ENCODE measurements at places on chromosomes 7 and 10.
A peak's percentile ranks its signal among the peaks of the same experiment; 100 is the strongest.

- no peak for DNase-seq
These were observed 42.7 kb upstream of the GJD4 start for GRCh38 chr10:35562427-35562826.

DNA sequence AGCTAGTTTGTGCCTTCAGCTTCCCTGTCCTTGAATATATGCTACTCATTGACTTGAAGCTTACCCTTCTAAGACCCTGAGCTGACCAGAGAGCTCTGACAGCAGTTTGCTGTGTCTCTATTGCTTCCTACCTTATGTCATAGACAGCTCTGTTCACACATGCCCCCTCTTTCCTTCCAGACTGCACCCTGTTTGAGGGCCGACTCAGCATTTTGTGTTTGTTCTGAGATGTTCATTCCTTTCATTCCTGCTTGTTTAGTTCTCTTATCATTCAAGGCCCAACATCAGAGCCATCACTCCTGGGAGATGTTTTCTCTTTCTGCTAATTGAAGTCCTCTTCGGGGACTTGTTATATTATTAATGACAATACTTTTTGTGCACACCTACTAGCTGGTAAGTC lies 518.9 kb downstream of the LRMDA start:
- no peak for DNase-seq

- no peak for DNase-seq
These were observed at the start of gene HOXA3 for GRCh38 chr7:27151931-27152815. HOXA3 (minus strand) TSS chr7:27152583; CDS start chr7:27110640, 41,943 bp downstream.

DNA sequence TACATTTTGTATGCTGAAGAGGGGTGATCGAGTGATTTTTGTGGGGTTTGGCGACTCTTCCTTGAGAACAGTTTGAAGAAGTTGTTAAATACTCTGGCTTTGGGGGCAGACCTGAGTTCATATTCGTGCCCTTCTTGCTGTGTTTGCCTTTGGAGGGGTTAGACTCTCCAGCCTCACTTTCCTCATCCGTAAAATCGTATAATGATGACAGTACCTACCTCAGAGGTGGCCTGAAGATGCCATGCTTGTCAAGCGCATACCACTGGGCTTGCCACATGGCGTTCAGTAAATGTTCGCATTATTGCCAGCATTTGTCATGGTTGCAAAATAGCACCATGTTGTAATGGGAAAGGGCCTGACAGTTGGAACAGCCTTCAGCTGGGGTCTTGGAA lies 1.3 kb downstream of the STK17A start:
- DNase-seq = peak; percentile 27

GRCh38 chr10:43594944-43595589 lies 11.2 kb upstream of the ZNF485 start:
- peak; percentile 31 for DNase-seq

GRCh38 chr7:107224374-107225223 lies 55.8 kb downstream of the HBP1 start:
- DNase-seq = no peak

DNA sequence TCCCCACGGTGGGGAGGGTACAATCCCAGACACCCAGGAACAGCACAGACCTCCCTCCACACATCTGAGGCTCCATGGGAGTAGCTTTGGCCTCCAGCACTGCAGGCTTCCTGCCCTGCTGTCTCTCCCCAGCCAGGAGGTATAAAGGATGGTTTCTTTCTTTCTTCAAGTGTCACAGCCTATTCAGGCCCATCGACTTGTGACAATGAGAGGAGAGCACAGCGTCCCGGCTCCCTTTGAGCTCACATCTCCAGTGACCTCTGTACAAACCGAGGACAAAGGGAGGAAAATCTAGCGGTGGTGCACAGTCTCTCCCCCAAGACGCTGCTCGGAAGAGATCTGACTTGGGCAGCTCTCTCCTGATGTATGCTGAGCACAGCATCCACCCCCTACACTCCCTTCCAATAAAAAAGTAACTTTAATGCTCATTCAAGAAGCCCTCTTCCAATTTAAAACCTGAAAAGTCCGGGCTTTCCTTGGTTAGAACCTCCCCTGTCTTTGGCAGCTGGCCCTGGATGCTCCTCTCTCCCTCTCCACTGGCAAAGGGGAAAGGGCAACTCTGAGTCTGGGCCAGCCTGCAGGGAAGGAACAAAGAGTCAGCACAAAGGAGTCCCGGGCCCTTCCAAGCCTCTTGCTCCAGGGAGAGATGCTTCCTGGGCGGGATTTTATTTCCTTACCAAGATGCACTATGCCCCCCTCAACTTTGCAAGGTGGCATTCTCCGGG lies 18.0 kb downstream of the CHST15 start:
- DNase-seq = no peak

GRCh38 chr10:14573666-14574261 lies 200.9 kb downstream of the FAM107B start:
- no peak for DNase-seq

- DNase-seq = peak; percentile 14
These were observed 83.0 kb upstream of the ADRB1 start for GRCh38 chr10:113960617-113961181.

- DNase-seq = no peak
These were observed 19.9 kb upstream of the ZMIZ1 start for GRCh38 chr10:79048639-79049550.

GRCh38 chr10:74930965-74931364 lies 104.6 kb downstream of the KAT6B start:
- no peak for DNase-seq

DNA sequence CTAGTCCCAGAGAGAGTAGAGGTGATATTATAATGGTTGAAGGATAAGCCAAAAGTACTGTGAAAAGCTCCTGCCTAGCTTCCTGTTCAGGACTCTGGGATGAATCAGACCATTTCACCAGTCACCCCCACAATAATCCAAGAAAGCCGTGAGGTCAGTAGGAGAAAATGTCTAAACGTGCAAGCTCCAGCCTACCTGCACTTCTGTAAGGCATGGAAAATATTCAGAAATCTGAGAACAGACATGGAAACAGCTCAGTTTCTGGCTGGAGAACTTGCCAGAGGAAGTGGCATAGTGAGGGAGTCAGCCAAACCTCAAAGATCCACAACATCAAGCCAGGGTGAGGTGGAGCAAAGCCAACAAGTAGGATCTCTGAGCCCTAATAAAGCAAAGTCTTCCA lies 58.2 kb downstream of the ELAPOR2 start:
- DNase-seq = no peak

DNA sequence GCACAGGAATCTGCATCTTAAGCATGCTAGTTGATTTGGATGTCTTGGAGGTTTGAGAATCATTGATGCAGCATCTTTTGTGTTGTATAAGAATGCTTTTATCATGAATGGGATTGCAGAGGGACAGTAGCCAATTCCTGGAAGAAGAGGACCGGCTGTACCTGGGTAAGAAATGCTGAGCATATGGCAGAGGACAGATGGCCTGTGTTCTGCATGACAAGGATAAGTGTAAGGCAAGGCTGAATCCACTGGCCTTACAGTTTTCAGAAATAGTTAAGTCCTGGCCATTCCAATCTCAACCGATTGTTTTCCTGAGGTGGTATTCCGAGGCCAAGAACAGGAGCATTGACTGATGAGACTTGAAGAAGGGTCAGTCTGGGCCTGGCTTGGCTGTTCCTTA lies 24.4 kb upstream of the KBTBD2 start:
- DNase-seq = no peak

- no peak for DNase-seq
These were observed 13.7 kb downstream of the CISD1 start for GRCh38 chr10:58282615-58283014.

GRCh38 chr10:29055101-29055500 lies 233.8 kb upstream of the LYZL1 start:
- DNase-seq = no peak

DNA sequence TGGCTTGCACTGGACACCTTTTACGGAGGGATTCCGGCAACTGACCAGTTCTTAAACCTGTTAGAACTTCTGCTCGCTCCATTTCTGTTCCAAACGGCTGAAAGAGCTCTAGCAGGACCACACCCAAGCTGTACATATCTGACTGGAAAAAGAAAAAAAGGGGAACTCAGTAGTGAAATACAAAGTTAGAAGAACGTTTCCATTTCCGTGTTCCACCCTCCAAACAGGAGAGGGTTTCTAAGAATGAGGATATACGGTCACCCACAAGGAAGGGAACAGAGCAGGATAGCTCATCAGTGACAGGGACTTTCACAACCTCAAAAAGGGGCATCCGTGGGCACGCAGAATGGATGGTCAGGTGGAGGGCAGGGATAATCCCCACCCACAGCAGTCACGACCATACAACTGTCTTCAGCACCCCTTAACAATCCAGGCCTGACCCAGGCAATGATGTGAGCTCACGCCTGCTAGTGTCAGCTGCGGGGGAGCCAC lies 4.3 kb upstream of the ANKRD61 start:
- no peak for DNase-seq

DNA sequence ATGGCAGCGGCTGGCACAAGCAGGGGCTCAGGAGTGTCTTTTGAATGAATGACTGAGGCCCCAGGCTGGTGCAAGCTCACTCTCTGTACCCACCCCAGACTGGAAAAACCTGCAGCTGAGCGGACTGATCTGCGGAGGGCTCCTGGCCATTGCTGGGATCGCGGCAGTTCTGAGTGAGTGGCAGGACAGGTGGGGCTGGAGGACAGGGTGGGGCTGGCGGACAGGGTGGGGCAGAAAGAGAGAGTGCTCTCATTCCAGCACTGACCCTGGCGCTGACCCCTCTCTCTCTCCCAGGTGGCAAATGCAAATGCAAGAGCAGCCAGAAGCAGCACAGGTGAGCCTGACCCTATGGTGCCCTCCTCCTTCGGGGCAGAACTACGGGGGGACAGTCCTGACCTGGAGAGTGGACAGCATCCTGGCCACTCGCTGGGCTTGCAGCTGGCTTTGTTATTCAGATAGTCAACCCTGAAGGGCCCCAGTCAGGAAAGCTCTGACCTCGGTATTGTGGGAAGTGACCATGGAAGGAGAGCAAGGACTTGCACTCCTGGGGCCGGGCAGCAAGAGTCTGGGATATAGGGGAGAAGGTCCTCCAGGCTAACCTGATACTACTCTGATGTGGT lies 4.1 kb downstream of the FXYD4 start:
- no peak for DNase-seq

DNA sequence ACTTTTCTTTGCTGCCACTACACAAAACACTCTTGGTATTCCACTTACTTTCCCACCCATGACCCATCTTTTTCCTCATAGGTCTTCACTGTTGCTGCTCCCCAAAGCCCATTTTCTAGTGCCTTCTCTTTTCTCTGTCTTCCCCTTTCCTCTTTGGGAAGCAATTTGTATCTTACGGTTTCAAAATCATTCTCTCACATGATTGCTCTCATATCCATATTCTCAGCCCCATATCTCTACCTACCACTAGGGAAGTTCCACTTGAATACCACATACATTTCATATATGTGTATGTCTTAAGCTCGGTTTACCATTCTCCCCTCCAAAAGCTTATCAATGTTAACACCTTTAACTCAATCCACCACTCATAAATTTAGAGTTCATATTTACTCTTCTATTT lies 3.2 kb upstream of the UBE2D1 start:
- DNase-seq = no peak

DNA sequence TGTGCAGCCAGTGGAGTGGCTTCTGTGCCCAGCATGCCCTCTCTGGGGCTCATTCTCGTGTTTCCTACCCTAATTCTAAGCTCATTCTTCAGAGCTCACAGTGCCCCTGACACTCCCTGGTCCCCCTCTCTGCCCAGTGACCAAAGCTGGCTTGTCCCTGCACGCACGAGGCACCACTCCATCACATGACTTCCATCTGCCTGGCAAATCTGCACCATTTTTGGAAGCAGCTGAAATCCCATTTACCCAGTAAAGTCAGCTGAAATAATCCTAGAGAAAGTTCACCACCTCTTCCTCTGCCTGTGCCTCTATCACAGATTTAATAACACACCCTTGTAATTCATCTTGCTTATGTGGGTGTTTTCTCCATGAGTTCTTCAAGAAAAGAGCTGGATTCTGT lies 616.9 kb downstream of the PTPRN2 start:
- no peak for DNase-seq

- DNase-seq = peak; percentile 55
These were observed 11.4 kb upstream of the PAX4 start for GRCh38 chr7:127629268-127629854.

GRCh38 chr10:34667177-34667576 lies 147.9 kb downstream of the PARD3 start:
- DNase-seq = no peak

- DNase-seq = no peak
These were observed 49.9 kb upstream of the STEAP1B start for GRCh38 chr7:22549667-22550513.

DNA sequence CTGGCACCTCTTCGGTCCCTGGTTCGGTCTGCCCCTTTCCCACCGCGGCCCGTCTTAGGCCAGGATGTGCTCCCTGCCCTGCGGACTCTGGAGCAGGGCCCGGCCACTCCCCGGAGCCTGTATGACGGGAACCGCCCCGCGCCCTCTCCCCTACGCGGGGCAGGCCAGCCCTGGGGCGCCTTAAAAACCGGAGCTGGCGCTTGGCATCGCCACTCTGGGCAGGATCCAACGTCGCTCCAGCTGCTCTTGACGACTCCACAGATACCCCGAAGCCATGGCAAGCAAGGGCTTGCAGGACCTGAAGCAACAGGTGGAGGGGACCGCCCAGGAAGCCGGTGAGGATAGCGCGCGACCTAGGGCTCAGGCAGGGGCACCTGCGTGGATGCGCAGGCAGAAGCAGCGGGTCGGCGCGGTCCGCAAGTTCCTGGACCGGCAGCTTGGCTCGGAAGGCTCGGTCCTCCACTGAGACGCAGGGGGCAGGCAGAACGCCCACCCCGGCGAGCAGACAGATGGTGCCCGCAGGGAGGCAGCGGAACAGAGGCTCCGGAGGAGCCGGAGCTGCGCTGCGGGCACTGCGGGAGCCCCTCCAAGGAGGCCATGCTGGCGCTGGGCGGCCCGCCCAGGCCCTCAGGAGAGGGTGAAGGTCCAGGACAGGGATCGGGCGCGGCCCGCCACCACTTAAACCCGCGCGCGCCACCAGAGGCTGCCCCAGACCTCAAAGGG lies at the start of gene ADIRF:
Gene ADIRF (plus strand): TSS at position 212 of the 723 bp plus-strand sequence. CDS start 63 bp downstream, at position 275.
- DNase-seq = peak; percentile 21

GRCh38 chr10:23834091-23834490 lies 374.8 kb upstream of the KIAA1217 start:
- DNase-seq = no peak

GRCh38 chr7:573269-573932 lies 53.8 kb upstream of the PDGFA start:
- no peak for DNase-seq

GRCh38 chr7:14505906-14506305 lies 396.6 kb downstream of the DGKB start:
- no peak for DNase-seq

- DNase-seq = no peak
These were observed 610.6 kb upstream of the FOXK1 start for GRCh38 chr7:4071370-4072058.

DNA sequence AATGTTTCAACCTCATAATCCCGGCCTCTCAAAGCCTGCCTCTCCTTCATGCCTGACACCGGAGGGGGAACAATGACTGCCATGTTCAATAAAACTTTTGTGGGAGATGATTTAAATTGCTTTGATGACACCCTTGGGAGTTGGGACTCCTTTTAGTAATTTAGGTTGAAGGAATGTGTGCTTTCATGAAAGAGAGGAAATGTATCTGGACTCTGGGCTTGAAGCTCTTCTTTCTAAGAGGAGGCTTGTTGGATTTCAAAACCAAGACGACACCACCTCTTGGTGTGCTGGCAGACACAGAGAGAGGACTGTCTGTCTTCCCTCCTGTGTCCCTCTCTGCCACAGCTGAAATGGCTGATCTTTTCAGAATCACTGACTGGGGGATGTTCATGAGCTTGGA lies 168.1 kb downstream of the GALNT17 start:
- DNase-seq = no peak

- DNase-seq = no peak
These were observed 49.7 kb upstream of the HECTD2 start for GRCh38 chr10:91360461-91360860.
